Ascending aorta (tissue), 2 donors: ENCODE measurements at places on chromosomes 2 and 18.

DNA sequence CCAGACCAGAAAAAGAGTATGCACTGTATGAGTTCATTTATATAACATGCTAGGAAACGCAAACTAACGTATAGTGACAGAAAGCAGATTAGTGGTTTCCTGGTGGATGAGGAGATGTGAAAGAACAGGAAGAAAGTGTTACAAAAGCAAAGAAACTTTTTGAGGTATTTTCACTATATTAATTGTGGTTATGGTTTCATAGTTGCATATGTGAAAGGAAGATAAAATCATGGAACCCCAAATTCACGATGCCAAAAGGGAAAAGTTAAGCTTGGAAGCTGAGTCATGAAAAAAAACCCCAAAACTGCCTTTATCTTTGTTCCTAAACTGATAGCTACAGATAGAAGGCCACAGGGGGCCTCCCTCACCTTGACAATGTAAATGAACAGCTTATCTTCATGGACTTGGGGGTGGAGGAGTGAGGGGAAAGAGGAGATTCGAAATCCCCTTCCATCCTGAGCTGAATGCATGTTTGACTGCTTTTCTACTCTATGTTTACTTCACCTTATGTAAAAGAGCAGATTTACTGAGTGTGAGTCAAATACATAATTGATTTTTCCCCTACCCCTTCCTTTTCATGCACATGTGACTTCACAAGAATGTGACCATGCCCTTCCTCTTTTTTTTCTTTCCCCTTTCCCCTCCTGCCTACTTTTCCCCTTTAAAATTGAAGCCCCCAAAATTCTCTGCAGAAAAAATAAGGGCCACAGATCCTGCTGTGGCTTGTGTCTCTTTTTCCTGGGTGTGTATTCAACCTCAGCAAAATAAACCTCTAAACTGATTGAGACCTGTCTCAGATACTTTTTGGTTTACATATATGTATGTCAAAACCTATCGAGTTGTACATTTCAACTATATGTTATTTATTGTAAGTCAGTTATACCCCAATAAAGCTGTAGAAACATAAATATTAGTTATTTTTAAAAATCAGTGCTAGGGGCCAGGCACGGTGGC, 100.1 kb upstream of the TLK1 start:
- DNase-seq = no peak

DNA sequence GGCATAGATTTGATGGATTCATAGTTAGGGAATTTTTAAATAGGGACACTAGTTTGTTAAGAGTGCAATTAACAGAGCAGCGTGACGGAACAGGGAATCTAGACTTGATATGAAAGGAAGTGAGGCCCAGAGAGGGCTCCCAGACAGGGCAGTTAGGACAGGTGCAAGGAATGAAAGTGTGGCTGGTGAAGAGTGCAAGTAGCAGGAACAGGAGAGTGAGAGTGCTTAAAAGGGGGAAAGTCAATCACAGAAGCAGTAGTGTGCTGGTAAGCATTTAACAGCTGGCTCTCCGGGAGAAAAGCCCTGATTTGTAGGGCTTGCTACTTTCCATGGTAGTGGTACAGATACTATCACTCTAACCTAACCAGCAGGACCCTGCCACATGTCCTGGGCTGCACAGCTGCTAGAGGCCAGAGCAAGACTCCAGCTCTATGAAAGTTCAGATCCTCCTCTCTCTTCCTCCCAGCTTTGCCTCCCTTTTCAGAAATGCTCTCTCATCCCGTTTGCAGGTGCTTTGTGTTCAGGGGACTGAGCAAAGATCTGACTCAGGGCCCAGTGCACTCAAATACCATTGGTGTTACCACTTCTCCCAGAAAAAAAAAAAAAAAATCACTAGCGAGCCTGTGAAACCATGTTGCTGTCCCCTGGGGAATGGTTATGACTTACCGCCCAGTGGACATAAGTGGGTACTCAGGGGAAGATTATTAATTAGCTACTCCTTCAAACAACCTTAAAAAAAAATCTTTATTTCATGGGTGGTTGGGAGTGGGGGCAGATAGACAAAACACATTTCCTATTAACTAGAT, 18.1 kb upstream of the GCFC2 start:
- no peak for DNase-seq

DNA sequence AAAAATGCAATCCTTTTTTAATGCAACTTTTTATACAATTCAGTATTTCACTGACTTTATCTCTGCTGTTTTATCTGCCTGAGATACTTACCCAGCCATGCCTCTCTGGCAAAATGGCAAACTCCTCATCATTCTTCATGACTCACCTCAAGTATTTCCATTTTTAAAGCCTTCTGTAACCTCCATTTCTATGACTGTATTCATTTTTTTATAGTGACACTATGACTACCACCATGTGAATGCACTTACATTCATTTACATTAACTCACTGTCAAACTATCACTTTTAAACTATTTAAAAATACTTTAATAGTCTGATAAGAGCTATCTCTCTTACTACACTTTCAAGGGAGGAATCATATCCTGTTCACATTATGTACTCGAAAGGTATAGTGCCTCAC, 99.4 kb upstream of the SCN7A start:
- no peak for DNase-seq

DNA sequence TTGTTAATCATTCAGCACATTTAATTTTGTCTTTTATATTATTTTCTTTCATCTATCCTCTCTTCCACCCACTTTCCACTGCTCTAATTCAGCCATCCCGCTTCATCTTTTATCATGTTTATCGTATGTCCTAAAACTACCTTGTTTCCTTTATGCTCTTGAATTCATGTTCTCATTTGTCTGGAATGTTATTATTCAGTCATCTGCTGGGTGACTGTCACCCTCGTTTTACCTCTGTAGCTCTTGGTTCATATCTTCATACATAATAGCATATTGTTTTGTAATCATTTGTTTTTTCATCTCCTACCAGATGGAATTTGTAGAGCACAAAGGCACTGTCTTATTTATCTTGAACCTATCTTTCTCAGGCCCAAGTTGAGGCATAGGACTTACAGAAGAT, 37.0 kb downstream of the SMCHD1 start:
- DNase-seq = no peak

GRCh38 chr2:231392431-231393148, 2.9 kb upstream of the B3GNT7 start:
- no peak for DNase-seq

- DNase-seq = no peak
Observed at GRCh38 chr2:4219571-4219970, 516.2 kb downstream of the DCDC2C start.

GRCh38 chr2:39584283-39584965, 81.3 kb upstream of the TMEM178A start:
- no peak for DNase-seq

DNA sequence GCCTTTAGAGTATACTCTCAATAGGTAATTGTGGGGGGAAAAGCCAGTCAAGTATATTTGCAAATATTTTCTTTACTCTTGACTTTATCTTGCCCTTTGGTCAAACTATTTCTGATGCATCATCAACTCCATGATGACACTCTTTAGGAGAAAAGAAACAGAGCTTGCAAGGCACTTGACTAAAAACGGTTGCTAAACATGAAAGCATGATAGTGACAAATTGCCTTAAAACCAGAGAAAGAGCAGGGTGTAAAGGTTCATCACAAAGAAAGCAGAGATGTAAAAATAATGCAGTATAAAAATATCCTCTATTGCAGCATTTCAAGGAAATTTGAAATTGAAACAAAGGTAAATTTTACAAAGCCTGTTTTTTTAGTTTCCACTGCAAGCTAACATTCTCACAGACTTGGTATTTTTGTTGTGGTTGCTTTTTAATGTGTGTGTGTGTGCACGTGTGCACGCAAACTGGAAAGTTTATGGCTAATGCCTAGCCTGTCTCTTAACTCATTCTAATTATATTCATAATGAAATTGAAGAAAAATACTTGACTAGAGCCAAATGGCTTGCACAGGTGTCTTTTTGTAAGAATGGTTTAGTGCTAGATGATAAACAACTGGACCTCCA, 503.6 kb downstream of the ARHGAP15 start:
- no peak for DNase-seq
